ENCODE measurements at places on chromosomes 7 and 10. TPM values are rescaled to one million over a fixed set of nuclear protein-coding genes. Genes with fewer than 3 reads are reported as not detected.

DNA sequence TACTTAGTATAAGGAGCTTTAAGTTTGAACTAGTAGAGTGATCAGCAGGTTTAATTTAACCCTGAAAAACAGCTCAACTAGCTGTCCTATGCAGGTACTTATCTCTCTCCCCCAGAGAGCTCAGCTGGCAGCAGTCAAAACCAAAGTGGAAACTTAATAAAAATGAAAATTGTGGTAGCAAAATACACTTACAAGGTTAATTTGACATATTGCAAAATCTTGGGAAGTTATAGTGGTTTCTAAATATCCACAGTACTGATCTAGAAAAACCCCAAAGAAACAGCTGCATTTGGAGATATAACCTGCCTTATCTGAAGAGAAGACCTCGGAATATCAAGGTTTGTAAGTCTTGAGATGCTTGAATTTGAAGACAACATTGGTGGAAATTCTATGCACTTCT, 269.2 kb downstream of the RNLS start:
- DNase-seq = no peak

- DNase-seq = no peak
Observed at GRCh38 chr10:87739703-87740102, 78.3 kb downstream of the ATAD1 start.

GRCh38 chr7:150367677-150368095, 936 bp upstream of the REPIN1 start:
- DNase-seq = no peak

DNA sequence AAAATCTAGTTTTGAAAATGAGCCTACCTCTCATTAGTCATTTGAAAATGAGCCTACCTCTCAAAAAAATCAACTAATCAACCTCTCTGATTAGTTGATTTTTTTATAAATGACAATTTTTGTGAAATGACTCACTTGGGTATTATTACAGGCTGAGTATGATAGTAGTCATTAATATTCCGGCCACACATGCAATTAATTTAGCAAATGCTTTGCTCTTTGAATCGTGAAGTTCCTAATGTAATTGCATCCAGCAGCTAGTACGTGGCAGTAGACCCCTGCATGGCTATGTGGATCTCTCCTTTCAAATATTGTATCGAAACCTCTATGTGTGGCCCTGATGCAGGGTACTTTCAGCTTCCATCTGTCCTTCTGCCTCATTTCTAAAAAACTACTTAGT, 245.9 kb upstream of the PHYHIPL start:
- DNase-seq = no peak

DNA sequence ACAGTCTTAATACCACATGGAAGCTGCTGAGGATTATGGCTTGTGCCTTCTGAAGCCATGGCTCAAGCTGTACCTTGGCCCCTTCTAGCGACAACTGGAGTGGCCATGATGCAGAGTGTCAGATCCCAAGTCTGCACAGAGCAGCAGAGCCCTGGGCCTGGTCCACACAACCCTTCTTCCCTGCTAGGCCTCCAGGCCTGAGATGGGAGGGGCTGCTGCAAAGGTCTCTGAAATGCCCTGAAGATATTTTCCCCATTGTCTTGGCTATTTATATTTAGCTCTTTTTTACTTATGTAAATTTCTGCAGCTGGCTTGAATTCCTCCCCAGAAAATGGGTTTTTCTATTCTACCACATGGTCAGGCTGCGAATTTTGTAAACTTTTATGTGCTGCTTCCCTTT, 804.6 kb upstream of the ZWINT start:
- no peak for DNase-seq

DNA sequence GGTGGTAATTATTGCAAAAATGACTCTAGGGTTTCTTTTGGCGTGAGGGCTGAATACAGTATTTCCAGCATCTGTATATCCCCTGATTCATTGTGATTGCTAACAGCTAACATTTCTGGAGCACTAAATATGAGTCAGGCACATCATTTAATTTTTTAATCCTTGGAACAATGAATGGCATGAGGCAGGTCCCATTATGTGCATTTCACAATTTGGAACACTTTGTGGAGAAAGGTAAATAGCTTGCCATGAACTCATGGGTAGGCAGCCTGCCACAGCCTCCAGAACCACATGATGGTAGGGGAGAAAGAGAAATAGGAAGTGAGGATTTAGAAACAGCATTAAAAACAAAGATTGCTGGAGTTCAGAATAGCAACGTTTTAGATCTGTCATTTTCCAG, 1.7 kb downstream of the NPTX2 start:
- DNase-seq = no peak

DNA sequence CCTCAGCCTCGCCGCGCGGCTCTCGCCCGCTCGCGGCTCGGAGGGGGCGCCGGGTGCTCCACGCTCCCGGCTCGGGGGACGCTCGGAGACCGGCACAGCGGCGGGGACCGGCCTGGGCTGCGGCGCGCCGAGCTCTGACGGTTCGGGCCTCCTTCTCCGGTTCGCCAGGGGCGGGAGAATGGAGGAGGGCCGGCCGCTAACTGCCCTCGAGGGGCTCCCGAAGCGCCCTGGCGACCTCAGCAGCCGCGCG, 232 bp upstream of the GRID1 start:
- DNase-seq = no peak

DNA sequence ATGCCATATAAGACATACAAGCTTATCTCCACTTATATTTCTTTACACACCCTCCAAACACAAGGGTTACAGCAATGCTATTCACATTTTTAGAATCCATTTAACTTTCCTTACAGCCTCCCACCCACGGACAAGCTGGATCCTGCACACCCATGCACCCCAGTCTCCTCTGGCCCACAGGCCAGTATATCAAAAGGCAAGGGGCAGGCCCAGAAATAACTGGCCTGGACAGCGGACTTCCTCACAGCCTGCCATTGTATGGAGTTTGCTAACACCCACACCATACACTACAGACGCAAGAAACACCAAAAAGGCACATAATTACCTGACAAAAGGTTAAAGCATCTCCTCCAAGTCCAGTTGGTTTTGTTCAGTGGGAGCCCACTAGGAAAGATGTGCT, 12.0 kb downstream of the HOXA4 start:
- DNase-seq = no peak

DNA sequence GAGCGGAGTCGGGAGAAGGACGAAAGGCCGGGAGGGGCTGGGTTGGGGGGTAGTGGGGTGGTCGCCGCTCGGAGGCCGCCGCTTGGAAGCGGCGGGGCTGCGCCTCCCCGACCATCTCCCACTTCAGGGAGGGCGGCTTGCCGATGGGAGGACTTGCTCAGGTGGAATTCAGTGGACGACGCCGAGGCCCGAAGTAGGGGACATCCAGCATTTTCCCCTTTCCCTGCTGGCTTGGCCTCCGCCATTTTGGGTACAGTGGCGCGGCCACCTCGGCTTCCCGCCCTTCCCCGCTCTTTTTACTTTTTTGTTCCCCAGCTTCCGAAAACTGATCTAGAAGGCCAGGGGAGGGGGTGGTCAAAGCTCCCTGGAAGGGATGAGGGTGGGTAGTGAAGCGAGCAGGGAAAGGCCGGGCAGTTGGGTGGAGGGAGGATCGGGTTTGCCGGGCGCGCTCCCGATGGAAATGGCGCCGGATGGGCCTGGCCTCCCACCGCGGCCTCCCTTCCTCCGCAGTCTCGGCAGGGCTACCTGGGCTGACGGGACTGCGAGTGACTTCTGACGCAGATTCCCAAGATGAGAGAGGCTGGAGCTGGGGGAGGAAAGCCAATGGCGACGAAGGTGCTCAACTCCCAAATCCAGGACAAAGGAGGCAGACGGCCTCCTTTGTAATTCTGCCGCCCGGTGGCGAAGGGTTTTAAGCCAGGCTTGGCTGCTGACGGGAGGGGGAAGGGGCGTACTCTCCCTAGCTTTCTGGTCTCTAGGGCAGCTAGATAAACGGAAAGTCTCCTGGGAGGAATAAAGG, at the start of gene PBLD:
PBLD (minus strand) TSS at position 670 of the 799 bp plus-strand sequence. CDS start 26,084 bp downstream, outside the sequence.
- DNase-seq = peak; percentile 73

DNA sequence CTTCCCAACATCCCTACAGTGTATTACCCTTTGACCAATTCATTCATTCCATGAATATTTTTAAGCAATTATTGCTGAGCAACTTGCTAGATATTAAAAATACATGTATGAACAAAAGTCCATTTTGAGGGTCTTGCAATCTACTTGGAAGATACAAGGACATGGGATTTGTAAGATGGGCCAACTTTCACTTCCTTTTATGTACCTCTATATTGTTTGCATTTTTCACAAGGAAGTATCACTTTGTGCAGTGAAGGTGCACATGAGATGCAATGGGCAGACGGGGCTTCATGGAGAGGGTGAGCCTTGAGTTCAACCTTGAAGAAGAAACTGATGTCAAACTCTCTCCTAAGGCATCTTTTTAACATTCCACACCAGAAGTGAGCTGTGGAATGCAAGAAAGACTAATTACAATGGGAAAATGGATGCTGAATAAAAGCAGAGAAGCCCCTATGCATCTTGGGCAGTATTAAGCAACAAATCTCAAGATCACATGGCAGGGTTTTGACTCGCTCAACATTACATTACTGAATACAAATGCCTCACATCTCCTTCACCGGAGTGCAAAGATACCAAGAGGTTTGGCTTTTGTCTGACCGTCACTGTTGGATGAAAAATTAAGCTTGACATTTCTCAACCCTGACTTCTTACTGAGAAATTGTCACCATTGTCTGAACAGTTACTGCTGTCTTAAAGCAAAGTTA, 341.5 kb downstream of the ELMO1 start:
- DNase-seq = no peak

DNA sequence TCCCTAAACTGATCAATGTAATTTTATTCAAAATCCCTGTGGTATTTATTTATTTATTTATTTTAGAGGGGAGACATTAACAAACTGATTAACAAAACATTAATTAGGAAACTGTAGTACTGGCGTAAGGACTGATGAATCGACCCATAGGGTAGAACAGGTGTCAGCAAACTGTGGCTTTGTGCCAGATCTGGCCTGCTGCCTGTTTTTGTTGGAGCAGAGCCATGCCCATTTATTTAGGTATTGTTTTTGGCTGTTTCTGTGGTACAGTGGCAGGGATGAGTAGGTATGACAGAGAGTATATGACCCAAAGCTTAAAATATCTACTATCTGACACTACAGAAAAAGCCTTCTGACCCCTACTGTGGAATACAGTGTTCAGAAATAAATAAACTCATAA, 332.5 kb upstream of the ETV1 start:
- no peak for DNase-seq

Gene TMEM184A
- 9.7 TPM for total RNA-seq

Gene EPHB4
- total RNA-seq = 70.6 TPM

Gene ANXA8L1
- 9.1 TPM for total RNA-seq

Gene SLC39A12
- total RNA-seq = not detected

Gene TPST1
- total RNA-seq = 172 TPM

Gene ATOH7
- not detected for total RNA-seq
